ENCODE measurements at places on chromosomes 1 and 21. TPM values are rescaled to one million over a fixed set of nuclear protein-coding genes. Genes with fewer than 3 reads are reported as not detected.

CDA gene
- total RNA-seq: 32.9 TPM

TBX19 gene
- 0.60 TPM for total RNA-seq

USP24 gene
- total RNA-seq: 13.2 TPM

SLFNL1 gene
- total RNA-seq: not detected

RAD54L gene
- total RNA-seq: 10.5 TPM

FCRL6 gene
- not detected for total RNA-seq

FMO4 gene
- 0.67 TPM for total RNA-seq

FLG gene
- total RNA-seq: not detected

ILDR2 gene
- not detected for total RNA-seq

NEXN gene
- 6.1 TPM for total RNA-seq

NBPF20 gene
- 3.0 TPM for total RNA-seq

TMEM269 gene
- 0.15 TPM for total RNA-seq

SPATC1L gene
- 0.46 TPM for total RNA-seq

F13B gene
- total RNA-seq: 0.08 TPM

CYP4X1 gene
- total RNA-seq: not detected

TCHHL1 gene
- not detected for total RNA-seq

LCE5A gene
- not detected for total RNA-seq

KIF17 gene
- total RNA-seq: 2.4 TPM

FAM3B gene
- not detected for total RNA-seq

PCAT6 gene
- 2.9 TPM for total RNA-seq

ZFP69 gene
- total RNA-seq: not detected

NUCKS1 gene
- 94.9 TPM for total RNA-seq

TPTE gene
- total RNA-seq: not detected

NR5A2 gene
- 2.4 TPM for total RNA-seq

ADGRL2 gene
- total RNA-seq: 11.0 TPM

BGLAP gene
- total RNA-seq: not detected

PAQR6 gene
- total RNA-seq: 3.2 TPM

SERPINC1 gene
- total RNA-seq: not detected

TENT5C gene
- 0.17 TPM for total RNA-seq

CYP4Z1 gene
- total RNA-seq: not detected

RAB7B gene
- total RNA-seq: 1.1 TPM

HES5 gene
- not detected for total RNA-seq

BTBD19 gene
- total RNA-seq: 2.6 TPM

ACAP3 gene
- 17.3 TPM for total RNA-seq

C1QTNF12 gene
- 1.2 TPM for total RNA-seq
